ENCODE measurements at places on chromosomes 16 and 17.
A peak's percentile ranks its signal among the peaks of the same experiment; 100 is the strongest.

DNA sequence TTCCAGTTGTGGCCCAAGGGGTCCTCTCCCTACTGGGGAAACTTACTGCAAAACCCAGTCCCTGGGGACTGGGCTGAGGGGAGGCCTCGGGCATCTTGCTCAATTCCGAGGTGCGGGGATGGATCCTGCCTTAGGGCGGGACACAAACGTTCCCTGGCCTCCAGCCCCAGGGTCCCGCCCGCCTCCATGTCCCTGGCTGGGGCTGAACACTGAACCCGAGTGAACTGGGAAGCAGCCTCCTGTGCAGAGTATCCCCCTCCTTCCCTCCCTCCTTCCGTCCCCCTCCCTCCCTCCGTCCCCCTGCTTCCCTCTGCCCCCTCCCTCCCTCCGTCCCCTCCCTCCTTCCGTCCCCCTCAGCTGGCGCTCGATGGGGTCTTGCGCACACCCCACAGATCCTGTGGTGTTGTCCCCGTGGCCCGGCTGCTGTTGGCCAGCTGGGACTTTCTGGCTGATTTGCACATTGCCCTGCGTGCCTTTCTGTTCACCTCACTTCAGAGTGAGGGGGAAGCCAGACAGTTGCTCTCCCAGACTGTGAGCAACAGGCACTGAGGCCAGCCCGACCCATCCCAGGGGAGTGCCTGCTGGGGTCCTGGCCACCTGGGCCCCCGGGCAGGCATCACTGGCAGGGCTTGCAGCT, 5.5 kb downstream of the TRAF7 start:
- DNase-seq, result no peak
- peaks cover 55% of the 10 kb centered on the region for H3K4me1 ChIP-seq
- H3K27ac ChIP-seq, result peak overlapping the region; percentile 53
- peaks cover 7% of the 10 kb centered on the region for H3K36me3 ChIP-seq

GRCh38 chr17:27206447-27206846, 87.5 kb upstream of the WSB1 start:
- H3K4me1 ChIP-seq, result peaks cover 8% of the 10 kb centered on the region
- no peaks in the 10 kb centered on the region for H3K36me3 ChIP-seq
- H3K4me3 ChIP-seq, result no peak overlapping the region

GRCh38 chr16:27481282-27481934, 68.3 kb downstream of the GTF3C1 start:
- no peaks in the 10 kb centered on the region for H3K27me3 ChIP-seq
- no peaks in the 10 kb centered on the region for H3K4me1 ChIP-seq
- H3K4me3 ChIP-seq, result no peak overlapping the region
- no peak for DNase-seq
- H3K27ac ChIP-seq, result no peak overlapping the region

- peaks cover 9% of the 10 kb centered on the region for H3K27me3 ChIP-seq
- no peak for DNase-seq
- H3K27ac ChIP-seq, result no peak overlapping the region
- no peaks in the 10 kb centered on the region for H3K4me1 ChIP-seq
- no peaks in the 10 kb centered on the region for H3K36me3 ChIP-seq
- H3K4me3 ChIP-seq, result no peak overlapping the region
Observed at GRCh38 chr16:22659933-22660332, 149.2 kb downstream of the NPIPB5 start.

- no peaks in the 10 kb centered on the region for H3K36me3 ChIP-seq
- H3K27ac ChIP-seq, result peak overlapping the region; percentile 31
- DNase-seq, result peak; percentile 67
- peaks cover 18% of the 10 kb centered on the region for H3K27me3 ChIP-seq
- peaks cover 11% of the 10 kb centered on the region for H3K4me1 ChIP-seq
Observed at GRCh38 chr17:39238311-39238972, 12.7 kb upstream of the STAC2 start.

DNA sequence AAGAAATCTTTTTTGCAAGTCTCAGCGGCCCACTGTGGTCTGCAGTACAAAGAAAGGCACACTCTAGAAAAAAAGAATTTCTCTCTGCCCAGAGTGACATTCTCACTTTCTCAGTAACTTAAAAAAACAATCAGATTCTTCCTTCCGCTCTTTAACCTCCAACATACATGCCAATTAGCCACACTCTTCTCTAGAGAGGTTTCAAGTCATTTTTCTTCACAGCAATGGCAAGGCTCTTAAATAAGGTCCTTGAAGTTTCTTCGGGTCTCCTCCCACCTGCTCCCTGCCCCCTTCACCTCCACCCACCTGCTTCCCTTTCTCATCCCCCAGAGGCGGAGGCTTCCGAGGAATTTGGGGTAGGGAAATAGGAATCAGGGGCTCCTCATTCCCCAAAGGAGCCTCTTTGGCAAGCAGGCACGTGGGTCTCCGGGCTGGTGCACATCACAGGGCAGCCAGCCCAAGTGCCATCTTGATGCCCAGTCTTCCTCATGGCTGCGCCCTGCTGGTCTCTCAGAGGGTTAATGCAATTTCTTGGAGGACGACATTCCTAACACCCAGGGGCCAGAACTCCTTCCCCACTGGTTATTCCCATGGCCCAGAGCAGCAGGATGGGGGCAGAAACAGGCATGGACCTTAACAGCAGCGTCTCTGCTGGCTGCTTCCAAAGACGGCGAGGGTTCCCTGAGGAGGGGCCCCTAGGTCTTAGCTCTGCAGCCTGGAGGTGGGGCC, 855 bp upstream of the MEOX1 start:
- no peaks in the 10 kb centered on the region for H3K36me3 ChIP-seq
- no peaks in the 10 kb centered on the region for H3K27me3 ChIP-seq

GRCh38 chr16:56793492-56793891, 63.6 kb downstream of the NUP93 start:
- H3K27ac ChIP-seq, result no peak overlapping the region
- H3K36me3 ChIP-seq, result no peaks in the 10 kb centered on the region
- DNase-seq, result no peak
- H3K4me1 ChIP-seq, result no peaks in the 10 kb centered on the region
- no peaks in the 10 kb centered on the region for H3K27me3 ChIP-seq

- H3K4me1 ChIP-seq, result no peaks in the 10 kb centered on the region
- H3K36me3 ChIP-seq, result no peaks in the 10 kb centered on the region
- H3K27me3 ChIP-seq, result peaks cover 10% of the 10 kb centered on the region
Observed at GRCh38 chr16:27801289-27801945, 251.5 kb downstream of the KATNIP start.

DNA sequence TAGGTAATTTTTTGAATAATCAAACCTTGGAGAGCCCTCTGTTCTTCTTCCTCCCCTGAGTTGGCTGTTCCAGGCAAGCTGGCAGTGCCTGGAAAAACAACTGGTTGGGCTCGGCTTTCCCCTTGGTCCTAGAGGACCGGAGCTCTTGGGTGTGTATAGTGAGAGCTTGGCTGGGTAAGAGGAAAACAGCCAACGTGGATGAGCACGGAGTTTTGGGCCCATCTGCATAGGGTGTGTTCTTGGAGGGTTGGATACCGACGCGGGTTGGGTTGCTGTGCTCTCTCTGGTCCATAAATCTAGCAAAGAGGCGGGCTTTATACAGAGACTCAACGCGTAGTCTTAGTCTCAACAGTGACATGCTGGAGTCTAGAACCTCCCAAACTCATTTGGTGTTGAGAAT, 23.2 kb downstream of the ITGB3 start:
- no peak overlapping the region for H3K4me3 ChIP-seq
- H3K27me3 ChIP-seq, result no peaks in the 10 kb centered on the region
- H3K4me1 ChIP-seq, result peaks cover 61% of the 10 kb centered on the region
- no peaks in the 10 kb centered on the region for H3K36me3 ChIP-seq
- H3K27ac ChIP-seq, result peak overlapping the region; percentile 58

DNA sequence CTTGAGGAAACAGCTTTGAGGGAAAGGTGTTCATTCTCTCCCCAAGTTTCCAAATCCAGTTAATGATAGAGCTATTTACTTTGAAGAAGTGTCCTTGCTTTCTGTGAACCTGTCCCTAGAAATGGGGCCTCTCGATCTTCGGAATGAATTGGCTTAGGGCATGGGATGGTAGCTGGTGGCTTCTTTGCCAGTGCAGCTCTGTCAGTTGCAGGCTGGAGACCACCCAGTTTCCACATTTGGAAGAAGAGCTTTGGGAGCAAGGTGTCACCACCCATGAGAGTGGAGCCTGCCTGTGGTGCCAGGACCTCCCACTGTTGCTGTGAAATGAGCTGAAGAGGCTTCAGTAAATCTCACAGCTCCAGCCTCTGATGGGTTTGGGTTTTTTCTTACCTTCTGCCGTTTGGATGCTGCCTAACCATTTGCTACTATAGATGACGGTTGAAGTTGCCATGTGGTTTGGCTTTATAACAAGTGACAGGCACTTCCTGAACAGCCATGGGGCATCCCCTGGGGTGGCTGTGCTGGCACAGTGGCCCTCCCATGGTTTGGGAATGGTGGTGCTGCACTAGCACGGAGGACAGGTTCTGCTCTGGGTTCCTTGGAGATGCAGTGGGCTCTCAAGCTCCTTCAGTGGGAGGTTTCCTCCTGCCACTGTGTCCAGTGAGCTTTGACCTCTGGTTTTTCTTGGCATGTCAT, 19.5 kb upstream of the SLC5A10 start:
- H3K27ac ChIP-seq, result no peak overlapping the region
- H3K4me1 ChIP-seq, result no peaks in the 10 kb centered on the region
- H3K27me3 ChIP-seq, result no peaks in the 10 kb centered on the region
- peaks cover 34% of the 10 kb centered on the region for H3K36me3 ChIP-seq

DNA sequence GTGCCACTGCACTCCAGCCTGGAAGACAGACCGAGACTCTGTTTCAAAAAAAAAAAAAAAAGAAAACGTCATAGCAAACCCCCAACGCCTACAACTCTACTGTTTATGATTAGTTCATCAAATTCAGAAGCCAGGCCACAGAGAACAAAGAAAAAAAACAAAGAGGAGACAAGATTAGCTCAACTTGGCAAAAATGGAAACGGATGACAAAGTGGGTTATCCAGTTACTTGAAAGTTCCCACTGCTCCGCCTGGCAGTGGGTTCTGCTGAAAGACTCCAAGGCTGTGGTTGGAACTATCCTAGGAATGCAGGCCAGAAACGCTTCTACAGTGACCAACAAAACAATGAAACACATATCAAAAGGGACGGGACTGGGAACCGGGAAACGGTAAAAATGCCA, 53.1 kb downstream of the MRM3 start:
- DNase-seq, result no peak
- H3K27me3 ChIP-seq, result no peaks in the 10 kb centered on the region
- H3K4me1 ChIP-seq, result no peaks in the 10 kb centered on the region
- H3K4me3 ChIP-seq, result no peak overlapping the region
- no peak overlapping the region for H3K27ac ChIP-seq

- H3K4me3 ChIP-seq, result no peak overlapping the region
- H3K27me3 ChIP-seq, result no peaks in the 10 kb centered on the region
- no peak overlapping the region for H3K27ac ChIP-seq
- peaks cover 26% of the 10 kb centered on the region for H3K4me1 ChIP-seq
- DNase-seq, result no peak
Observed at GRCh38 chr17:1035546-1036170, 38.7 kb downstream of the TIMM22 start.

DNA sequence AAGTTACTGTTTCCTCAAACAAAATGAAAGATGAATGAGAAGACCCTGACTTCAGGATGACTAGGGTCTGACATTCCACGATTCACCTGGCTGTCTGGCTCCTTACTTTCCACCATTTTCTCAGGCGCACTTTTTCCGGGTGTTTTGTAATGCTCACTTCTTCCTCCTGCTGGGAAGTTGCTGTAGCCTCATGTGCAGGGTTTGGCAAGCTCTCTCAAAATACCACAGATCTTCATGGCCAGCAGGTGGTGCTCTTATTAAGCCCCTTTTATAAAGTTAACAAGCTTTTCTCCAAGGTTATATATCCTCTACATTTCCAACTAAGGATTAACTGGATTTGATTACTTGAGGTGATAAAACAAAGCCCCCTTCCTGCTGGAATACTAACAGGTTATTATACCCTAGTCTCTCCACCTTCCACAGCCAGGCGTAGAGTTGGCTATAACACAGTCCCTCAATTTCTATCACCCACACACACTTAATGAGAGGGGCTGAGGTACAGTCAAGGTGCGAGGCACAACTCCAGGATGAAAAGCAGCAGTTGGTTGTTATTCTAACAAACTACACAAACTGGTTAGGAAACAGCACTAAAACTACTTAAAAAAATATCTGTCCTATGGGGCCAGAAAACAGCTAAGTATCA, 45.4 kb downstream of the STH start:
- no peaks in the 10 kb centered on the region for H3K27me3 ChIP-seq
- DNase-seq, result no peak
- H3K4me3 ChIP-seq, result no peak overlapping the region
- H3K4me1 ChIP-seq, result peaks cover 43% of the 10 kb centered on the region

DNA sequence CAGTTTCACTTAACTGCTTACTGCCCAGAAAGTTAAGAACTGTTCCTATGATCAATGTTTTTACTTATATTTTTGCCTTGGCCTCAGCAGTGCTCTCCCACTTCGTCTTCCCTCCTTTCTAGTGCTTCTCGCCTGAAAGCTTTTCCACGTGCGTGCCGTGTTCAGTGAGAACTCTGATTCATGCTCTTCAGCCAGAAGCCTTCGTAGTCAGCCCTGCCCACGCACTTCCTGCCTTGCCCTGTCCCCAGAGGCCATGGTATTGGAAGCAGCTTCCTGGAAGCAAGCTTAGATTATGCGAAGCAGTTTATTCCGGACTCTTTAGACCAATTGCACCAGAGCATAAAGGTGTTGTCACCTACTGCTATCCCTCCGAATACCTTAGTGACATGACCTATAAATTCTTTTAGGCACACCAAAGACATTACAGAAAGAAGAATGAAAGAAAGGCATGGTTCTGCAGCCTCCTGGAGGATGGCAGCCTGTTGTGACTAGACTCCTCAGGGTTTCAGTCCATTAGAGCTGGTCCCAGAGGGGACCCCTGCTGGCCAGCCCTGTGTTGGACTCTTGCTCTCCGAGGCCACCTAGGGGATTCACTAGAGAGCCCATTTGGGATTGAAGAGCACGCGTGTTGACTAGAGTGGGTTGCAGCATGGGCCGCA, 105.2 kb downstream of the RPTOR start:
- H3K4me1 ChIP-seq, result peaks cover 13% of the 10 kb centered on the region
- no peak overlapping the region for H3K4me3 ChIP-seq
- H3K27ac ChIP-seq, result peak overlapping the region; percentile 39
- no peaks in the 10 kb centered on the region for H3K36me3 ChIP-seq

DNA sequence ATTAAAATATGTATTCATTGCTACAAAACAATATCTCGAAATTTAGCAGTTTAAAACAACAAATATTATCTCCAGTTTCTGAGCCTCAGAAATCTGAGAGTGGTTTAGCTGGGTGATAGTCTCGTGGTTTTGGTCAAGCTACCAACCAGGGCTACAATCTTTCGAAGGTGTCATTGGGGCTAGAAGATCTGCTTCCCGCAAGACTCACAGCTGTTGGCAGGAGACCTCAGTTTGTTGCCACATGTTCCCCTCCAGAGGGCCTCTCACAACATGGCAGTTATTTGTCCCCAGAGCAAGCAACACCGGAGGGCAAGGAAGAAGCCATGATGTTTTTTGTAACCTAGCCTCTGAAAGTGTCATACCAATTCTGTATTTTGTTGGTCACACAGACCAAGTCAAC, 12.0 kb upstream of the BCAS3 start:
- no peak overlapping the region for H3K4me3 ChIP-seq
- H3K27ac ChIP-seq, result no peak overlapping the region
- H3K36me3 ChIP-seq, result peaks cover 46% of the 10 kb centered on the region
- no peaks in the 10 kb centered on the region for H3K27me3 ChIP-seq
